HTR-8/SVneo (cell line): ENCODE measurements at places on chromosomes 2 and 18.

DNA sequence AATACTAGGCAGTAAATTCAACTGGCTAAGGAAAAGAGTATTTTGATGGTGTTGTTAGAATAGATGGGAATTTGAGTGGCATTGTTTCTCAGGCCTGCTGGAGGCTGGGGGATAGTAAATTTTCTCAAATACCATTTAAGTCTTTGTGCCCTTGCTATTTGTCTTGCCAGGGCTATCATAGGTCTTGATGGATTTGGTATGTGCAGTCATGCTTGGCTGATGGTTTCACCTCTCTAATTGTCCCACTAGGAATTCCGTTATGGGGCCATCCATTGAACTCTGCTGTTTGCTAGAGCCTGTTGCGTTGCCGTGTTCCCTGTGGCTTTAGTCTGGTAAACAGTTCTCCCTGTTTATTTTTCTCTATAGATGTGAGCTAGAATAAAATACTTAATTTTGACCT, 438.1 kb upstream of the FAM98A start:
- no peak for DNase-seq

GRCh38 chr2:68125821-68126220, 31.9 kb upstream of the PNO1 start:
- DNase-seq = no peak

GRCh38 chr2:141611176-141611571, 519.6 kb downstream of the LRP1B start:
- no peak for DNase-seq

DNA sequence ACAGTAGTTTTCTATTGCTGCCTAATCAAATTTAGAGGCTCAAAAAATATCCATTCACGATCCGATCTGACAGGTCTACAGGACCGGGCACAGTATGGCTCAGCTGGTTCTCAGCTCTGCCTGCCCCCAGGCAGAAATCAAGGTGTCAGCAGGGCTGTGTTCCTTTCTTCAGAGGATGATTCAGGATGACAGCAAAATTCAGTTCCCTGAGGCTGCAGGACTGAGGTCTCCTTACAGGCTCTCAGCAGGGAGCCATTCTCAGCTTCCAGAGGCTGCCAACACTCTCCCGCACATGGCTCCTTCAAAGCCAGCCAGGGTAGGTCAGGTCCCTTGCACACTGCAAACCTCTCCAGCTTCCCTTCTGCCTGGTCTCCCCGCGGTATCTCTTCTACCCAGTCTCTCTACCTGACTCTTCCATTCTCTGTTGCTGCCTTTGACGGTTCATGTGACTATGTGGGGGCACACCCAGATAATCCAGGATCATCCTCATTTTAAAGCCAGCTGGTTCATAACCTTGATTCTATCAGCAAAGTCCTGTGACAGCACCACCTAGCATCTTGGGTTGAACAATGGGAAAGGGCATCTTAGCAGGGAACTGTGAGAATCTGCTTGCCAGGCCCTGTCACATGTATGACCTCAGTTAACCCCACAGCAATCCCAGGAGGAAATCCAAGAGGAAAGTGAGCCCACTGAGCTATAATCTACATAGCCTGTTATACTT, 50.4 kb downstream of the UXS1 start:
- DNase-seq = no peak

- DNase-seq = no peak
These were observed 13.5 kb downstream of the SLC30A3 start for GRCh38 chr2:27249159-27249890.

GRCh38 chr2:10287761-10288160, 14.9 kb upstream of the HPCAL1 start:
- no peak for DNase-seq
